A549 treated with dexamethasone at 1 μM for 4 hours (cell line): ENCODE measurements at places on chromosomes 1 and 21. TPM values are rescaled to one million over a fixed set of nuclear protein-coding genes. Genes with fewer than 3 reads are reported as not detected.

The CNR2 gene
- 0.02 TPM in 1 of 5 replicates, not detected in the others for total RNA-seq

The HMCN1 gene
- total RNA-seq = 0.02 to 0.08 TPM (median 0.05 TPM) in 5 replicates

The TSSK3 gene
- total RNA-seq = 0.13 to 0.18 TPM (median 0.15 TPM) in 3 of 5 replicates, not detected in the others

The CAMK1G gene
- total RNA-seq = 0.14 to 0.43 TPM (median 0.30 TPM) in 5 replicates

The CTSS gene
- 15.1 to 17.0 TPM (median 16.4 TPM) in 5 replicates for total RNA-seq

The VHLL gene
- total RNA-seq = not detected in 5 replicates

The ATP1A2 gene
- total RNA-seq = 0.05 to 0.19 TPM (median 0.08 TPM) in 5 replicates

The MROH7 gene
- not detected in 5 replicates for total RNA-seq

The DPT gene
- total RNA-seq = not detected in 5 replicates

The FCGR1A gene
- total RNA-seq = not detected in 5 replicates

The KCNJ10 gene
- not detected in 5 replicates for total RNA-seq

The CSMD2 gene
- 0.02 to 0.03 TPM (median 0.02 TPM) in 3 of 5 replicates, not detected in the others for total RNA-seq

The TRIM58 gene
- not detected in 5 replicates for total RNA-seq

The GBP7 gene
- total RNA-seq = not detected in 5 replicates

The CFAP45 gene
- total RNA-seq = 0.53 to 0.80 TPM (median 0.75 TPM) in 5 replicates

The KCNE1 gene
- 0.04 to 0.12 TPM (median 0.07 TPM) in 3 of 5 replicates, not detected in the others for total RNA-seq

The PLPPR4 gene
- 0.04 TPM in 1 of 5 replicates, not detected in the others for total RNA-seq

The CACNA1E gene
- total RNA-seq = under 0.01 to 0.01 TPM (median 0.01 TPM) in 3 of 5 replicates, not detected in the others

The RNF220 gene
- 54.6 to 65.3 TPM (median 61.7 TPM) in 5 replicates for total RNA-seq

The LYPD8 gene
- 0.08 to 0.12 TPM (median 0.11 TPM) in 4 of 5 replicates, not detected in the other for total RNA-seq

The INKA2 gene
- total RNA-seq = 1.9 to 2.3 TPM (median 2.1 TPM) in 5 replicates

The NUDT17 gene
- 6.1 to 7.3 TPM (median 6.4 TPM) in 5 replicates for total RNA-seq
